ENCODE measurements at places on chromosomes 7 and 10. TPM values are rescaled to one million over a fixed set of nuclear protein-coding genes. Genes with fewer than 3 reads are reported as not detected.

- H3K27ac ChIP-seq: peak overlapping the region; percentile 66
- H3K36me3 ChIP-seq: peaks cover 40% of the 10 kb centered on the region
- H3K4me3 ChIP-seq: no peak overlapping the region
- no peak for DNase-seq
Observed at GRCh38 chr10:6168084-6168483, 34.6 kb upstream of the PFKFB3 start.

Gene OR13A1
- total RNA-seq: not detected

Gene FAM13C
- total RNA-seq: not detected

DNA sequence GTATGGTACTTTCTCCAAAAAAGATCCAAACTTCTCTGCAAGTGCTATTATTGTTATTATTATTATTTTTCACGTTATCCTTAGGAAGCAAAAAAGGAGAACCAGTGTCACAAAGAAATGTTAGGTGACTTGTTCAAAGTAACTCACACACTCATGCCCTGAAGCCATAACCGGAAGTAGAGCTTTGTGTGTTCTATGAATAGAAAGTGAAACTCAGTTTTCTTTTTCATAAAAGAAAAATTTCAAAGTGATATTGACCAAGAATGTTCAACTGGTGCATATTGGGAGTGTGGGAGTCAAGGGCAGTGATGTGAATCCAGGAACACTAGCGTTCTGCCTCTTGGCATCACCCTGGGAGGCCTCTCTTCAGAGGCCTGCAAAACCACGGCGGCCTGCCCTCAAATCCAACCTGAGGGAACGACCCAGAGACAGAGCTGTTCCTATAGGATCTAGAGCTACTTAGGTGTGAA lies 106.1 kb downstream of the PRKCQ start:
- H3K4me1 ChIP-seq: peaks cover 67% of the 10 kb centered on the region
- no peaks in the 10 kb centered on the region for H3K27me3 ChIP-seq
- H3K4me3 ChIP-seq: peak overlapping the region; percentile 80

Gene TMEM176A
- not detected for total RNA-seq

- H3K4me1 ChIP-seq: no peaks in the 10 kb centered on the region
- H3K4me3 ChIP-seq: no peak overlapping the region
- H3K36me3 ChIP-seq: no peaks in the 10 kb centered on the region
Observed at GRCh38 chr10:31677195-31678138, 251.2 kb downstream of the ARHGAP12 start.

- H3K27me3 ChIP-seq: no peaks in the 10 kb centered on the region
- H3K4me1 ChIP-seq: peaks cover 10% of the 10 kb centered on the region
- H3K36me3 ChIP-seq: no peaks in the 10 kb centered on the region
- no peak overlapping the region for H3K27ac ChIP-seq
Observed at GRCh38 chr10:339038-339391, 203.8 kb downstream of the ZMYND11 start.

GRCh38 chr7:13420726-13421125 lies 568.7 kb downstream of the ETV1 start:
- DNase-seq: no peak
- no peak overlapping the region for H3K4me3 ChIP-seq
- H3K4me1 ChIP-seq: no peaks in the 10 kb centered on the region
- no peak overlapping the region for H3K27ac ChIP-seq

DNA sequence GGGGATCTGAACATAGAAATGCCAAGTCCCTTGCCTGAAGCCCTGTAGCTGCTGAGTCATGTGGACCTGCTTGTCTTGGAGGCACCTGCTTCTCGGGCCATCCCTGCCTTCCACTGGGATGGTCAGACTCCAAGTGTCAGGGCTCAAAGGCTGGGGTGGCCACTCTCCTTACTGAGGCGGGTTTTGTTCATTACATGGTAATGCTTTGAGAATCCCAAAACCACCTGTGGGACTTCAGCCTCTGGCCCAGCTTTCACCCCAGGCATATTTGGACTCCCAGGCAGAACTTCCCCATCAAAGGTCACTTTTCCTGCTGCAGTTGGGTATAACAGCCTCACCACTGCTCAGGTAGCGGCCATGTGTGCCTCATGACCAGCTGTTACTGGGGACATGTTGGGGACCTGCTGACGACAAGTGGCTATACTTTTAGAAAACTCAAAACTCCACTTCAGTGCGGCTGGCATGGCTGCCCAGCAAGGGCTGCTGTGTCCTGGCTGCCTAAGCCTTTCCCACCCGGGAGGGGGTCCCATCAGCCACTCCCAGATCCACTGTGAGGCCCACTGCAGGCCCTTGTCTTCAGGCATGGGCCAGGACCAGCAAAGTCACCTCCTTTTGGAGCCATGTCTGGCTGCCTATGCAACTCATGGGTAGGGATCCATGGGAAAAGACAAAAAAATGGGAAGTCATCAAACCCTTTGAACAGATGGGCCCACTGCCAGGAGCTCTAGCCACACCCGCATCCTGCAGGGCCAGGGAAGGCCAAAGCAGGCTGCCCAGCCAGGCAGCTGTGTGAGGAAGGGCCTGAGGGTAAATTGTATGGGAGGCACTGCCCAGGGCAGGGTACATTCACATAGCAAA lies 96.7 kb downstream of the ARHGAP22 start:
- no peak overlapping the region for H3K27ac ChIP-seq
- no peak overlapping the region for H3K4me3 ChIP-seq
- no peaks in the 10 kb centered on the region for H3K36me3 ChIP-seq
- no peaks in the 10 kb centered on the region for H3K4me1 ChIP-seq

Gene GIMAP2
- 42.2 TPM for total RNA-seq

Gene SAMD9
- 14.6 TPM for total RNA-seq

Gene SAMD9L
- total RNA-seq: 13.6 TPM

Data from activated CD8-positive, alpha-beta T cell treated with anti-CD3 and anti-CD28 coated beads for 36 hours (primary cell).